ENCODE measurements at places on chromosomes 3 and 15.

DNA sequence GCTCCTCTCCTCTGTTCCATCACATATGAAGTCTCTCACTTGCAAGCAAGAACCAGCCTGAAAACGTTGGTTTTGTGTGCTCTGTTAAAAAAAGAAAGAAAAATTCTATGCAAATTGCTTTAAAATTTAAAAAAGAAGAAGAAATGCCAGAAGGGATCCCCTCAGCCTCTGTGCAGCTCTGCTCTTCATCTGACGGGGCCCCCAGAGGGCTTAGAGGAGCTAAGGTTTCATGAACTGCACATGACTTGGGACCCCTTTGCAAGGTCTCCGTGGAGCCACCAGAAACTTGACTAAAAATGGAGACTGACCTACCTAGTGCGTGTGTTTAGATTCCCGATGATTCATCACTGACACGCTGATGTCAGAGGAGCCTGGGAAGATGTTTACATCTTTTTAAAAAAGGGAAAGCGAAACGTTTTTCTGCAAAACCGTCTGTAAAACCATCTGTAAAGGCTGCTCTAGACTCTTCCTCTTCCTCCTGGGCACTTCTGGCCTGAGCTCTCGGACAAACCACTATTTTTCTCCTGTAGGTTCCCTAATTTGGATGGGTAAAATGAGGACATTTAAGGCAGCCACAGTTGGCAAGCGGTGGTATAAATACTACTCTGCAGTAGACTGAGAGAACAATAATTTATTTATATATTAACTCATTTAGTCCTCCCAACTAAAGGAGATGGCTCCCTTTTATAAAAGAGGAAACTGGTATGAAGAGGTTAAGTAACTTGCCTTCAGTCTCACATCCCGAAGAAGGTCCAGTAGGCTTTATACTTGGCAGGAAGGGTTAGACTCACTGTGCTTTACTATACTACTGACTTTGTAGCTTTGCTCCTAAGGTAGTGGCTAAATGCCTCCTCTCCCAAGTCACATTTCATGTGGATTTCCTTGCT is 67.2 kb upstream of the POLG start:
- DNase-seq: no peak

DNA sequence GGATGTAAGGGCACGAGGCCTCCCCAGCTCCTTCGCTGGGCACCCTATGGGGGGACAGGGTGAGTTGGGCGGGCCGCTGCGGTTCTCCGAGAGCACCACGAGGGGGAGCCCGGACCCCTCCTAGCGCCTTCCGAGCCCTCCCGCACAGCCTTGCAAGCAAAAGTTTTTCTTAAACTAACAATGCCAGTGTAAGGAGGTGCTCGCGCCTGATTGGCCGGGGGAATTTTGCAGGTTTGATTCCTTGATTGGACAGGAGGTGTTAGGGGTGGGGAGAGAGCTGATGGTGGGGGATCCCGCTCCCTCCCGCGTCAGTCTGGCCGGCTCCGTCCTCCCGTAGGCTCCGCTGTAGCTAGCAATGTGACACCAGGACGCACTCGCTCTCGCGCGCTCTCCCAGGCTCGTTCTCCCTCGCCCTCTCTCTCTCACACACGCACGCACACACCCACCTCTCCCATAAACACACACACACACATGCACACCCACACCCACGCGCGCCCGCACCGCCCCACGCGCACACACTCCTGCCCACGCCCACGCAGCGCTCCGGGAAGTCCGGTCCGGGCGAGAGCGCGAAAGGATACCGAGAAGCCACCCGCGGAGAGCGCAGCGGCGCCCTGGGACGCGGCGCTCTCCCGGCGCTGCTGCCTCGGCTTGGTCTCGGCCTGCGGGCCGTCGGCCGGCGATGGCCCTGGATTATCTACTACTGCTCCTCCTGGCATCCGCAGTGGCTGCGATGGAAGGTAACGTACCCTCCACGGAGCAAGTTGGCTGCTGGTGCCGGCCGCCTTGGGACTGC is at the start of gene EPHB1:
Gene EPHB1, plus strand, starts transcription at position 311 of the 796 bp plus-strand sequence.
- peak; percentile 96 for DNase-seq

DNA sequence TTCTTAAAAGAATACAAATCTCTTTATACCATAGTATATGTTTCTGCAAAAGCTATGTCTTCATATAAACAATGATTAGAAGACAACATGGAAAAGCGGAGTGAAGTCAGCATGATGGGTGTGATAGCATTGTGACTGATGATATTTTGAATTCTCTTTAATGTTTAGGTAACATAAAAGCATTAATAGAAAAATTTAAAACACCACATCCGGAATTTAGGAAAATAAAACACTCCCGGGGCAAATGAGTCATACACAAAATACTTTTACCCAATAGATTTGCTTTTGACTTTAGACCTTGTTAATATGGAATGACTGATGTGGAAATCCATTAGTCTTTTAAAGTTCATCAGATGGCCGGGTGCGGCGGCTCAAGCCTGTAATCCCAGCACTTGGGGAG is 134.7 kb downstream of the P3H2 start:
- DNase-seq: no peak

DNA sequence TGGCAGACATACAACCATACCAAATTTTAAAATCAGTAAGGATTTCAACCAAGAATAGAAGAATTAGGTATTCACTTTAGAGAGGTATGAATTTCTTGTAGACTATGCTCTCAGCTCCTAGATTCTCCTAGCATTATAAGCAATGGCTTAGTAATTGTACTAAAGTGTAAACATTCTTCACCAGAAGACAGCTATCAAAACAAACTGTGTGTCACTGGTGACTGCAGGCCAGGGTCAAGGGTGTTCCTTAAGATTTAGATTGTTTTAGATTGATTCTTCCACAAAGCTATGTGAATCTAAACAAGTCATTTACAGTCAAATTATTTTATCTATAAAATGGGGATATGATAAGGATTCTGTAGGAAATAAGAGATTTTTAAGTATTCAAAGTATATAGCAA is 23.1 kb upstream of the GP5 start:
- DNase-seq: peak; percentile 28

- peak; percentile 90 for DNase-seq
Measured at GRCh38 chr3:8741581-8742261, 8.1 kb downstream of the CAV3 start.

GRCh38 chr3:44962621-44963393 is 13.2 kb downstream of the ZDHHC3 start:
- DNase-seq: no peak

DNA sequence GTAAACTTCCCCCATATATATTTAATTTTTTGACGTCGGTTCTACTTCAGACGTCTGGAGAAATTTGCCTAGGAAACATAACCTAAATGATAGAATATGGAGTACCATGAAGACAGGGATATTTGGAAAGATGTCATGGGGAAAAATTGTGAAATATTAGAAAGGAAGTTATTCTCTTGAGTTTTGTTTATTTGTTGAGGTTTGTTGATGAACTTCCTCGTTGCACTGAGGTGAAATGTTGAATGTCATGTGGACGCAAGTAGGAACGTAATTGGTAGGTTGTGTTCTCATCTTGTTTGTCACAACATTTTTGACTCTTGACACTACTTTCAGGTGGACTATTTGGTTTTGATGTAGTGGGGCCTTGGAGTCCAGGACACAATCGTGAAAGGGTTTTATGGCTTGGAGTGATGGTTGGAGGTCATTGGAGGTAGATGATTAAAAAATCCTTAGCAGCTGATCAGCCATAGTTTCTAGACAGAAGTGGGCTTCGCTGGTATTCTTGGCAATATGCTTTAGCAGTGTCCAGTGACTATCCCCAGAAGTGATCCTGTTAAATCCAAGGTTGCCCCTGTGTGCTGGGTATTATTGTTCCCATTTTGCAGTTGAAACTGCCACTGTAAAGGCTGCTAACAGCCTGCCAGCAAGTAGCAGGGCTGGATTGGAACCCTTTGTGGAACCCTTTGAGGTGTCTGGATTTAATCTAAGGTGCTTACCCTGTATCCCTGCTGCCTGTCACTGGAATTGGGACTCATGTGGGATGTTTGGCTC is 1.5 kb downstream of the ABHD5 start:
- DNase-seq: no peak

GRCh38 chr3:150083655-150084042 is 113.0 kb upstream of the PFN2 start:
- DNase-seq: no peak

- DNase-seq: no peak
Measured at GRCh38 chr15:63545520-63545919, 41.1 kb downstream of the USP3 start.

DNA sequence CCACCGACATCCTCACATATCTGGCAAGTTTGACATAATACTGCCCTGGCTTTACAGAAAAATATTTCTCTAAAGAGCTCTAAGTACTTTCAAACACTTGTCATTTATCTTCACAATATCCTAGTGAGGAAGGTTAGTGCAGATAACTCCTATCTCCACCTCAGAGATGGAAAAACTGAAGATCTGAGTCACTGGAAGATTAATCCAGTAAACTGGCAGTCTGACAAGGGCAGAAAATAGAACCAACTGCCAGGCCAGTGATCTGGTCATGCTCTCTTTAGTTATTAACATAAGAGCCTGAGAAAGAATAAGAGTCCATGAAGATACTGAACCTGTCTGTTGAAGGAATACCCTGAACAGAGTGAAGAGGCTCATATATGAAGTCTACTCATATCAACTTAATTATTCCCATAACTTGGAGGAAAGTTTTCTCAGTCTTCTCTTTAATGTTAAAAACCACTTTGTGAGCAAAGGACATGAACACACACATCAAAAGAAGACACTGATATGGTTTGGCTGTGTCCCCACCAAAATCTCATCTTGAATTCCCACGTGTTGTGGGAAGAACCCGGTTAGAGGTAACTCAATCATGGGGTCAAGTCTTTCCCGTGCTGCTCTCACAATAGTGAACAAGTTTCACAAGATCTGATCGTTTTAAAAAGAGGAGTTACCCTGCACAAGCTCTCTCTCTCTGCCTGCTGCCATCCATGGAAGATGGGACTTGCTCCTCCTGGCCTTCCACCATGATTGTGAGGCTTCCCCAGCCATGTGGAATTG is 61.4 kb downstream of the GOLIM4 start:
- peak; percentile 49 for DNase-seq

GRCh38 chr3:107598926-107599771 is 76.4 kb downstream of the BBX start:
- DNase-seq: peak; percentile 81

GRCh38 chr15:70060993-70061305 is 36.8 kb downstream of the TLE3 start:
- DNase-seq: peak; percentile 78

- no peak for DNase-seq
Measured at GRCh38 chr15:99207672-99208071, 41.7 kb downstream of the TTC23 start.

- DNase-seq: no peak
Measured at GRCh38 chr3:106071306-106071705, 202.5 kb upstream of the CBLB start.

DNA sequence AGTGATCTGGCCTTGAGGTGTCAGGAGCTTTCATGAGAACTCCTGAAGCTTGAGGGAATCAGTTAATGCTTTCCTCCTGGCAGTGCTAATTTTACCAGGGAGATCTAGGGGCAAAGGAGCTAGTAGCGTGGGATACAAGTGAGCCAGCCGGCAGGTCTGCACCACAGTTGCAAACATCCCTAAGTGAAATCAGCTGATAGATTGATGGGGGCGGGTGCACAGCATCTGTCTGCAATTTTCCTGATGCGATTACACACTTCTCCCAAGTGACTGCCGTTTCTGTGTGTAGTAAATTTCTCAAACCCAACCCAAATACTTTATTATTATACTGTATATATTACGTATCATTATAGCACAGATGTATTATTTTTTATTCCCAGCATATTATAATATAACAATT is 304.5 kb downstream of the AGBL1 start:
- DNase-seq: no peak

- peak; percentile 96 for DNase-seq
Measured at GRCh38 chr3:170346481-170347392, 10.8 kb upstream of the SKIL start.

DNA sequence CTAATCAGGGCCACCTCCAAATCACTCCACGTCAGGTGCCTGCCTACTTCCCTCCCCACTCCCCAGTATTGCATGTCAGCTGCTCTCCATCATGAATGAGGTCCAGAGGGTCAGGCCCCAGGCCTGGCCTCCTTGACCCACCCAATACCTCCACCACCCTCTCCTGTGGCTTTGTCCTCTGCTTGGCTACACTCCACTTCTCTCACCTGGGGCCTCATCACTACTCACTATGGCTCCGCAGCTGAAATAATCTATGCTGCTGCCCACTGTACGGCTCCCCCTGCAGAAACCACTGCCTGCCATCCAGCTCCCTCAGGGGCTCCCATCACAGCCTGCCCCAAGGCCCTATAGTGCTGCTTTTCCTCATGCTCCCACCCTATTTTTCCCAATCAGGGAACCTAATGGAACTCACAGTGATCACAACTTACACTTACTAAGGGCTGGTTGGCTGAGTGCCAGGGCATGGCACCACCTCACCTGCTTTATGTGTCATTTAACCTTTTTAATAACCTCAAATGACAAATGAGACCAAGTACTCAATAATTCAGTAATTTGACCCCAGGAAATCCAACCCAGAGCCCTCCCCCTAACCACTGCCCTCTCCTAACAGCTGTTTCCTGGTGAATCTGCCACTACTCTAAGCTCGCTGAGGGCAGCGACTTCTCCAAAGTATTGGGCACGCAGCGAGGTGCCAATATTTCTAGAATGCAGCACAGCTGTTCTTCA is 2.3 kb downstream of the GORASP1 start:
- no peak for DNase-seq

GRCh38 chr3:158789592-158789991 is 12.3 kb upstream of the MFSD1 start:
- DNase-seq: peak; percentile 70

- no peak for DNase-seq
Measured at GRCh38 chr3:184899953-184900595, 88.1 kb downstream of the VPS8 start.

GRCh38 chr15:31352339-31352751 is 25.7 kb downstream of the KLF13 start:
- no peak for DNase-seq

GRCh38 chr15:98800437-98801233 is 152.3 kb downstream of the IGF1R start:
- DNase-seq: peak; percentile 84

All from renal cortical epithelial cell (primary cell).